Non-pigmented ciliary epithelial cell (primary cell): ENCODE measurements at places on chromosomes 7 and 10.

DNA sequence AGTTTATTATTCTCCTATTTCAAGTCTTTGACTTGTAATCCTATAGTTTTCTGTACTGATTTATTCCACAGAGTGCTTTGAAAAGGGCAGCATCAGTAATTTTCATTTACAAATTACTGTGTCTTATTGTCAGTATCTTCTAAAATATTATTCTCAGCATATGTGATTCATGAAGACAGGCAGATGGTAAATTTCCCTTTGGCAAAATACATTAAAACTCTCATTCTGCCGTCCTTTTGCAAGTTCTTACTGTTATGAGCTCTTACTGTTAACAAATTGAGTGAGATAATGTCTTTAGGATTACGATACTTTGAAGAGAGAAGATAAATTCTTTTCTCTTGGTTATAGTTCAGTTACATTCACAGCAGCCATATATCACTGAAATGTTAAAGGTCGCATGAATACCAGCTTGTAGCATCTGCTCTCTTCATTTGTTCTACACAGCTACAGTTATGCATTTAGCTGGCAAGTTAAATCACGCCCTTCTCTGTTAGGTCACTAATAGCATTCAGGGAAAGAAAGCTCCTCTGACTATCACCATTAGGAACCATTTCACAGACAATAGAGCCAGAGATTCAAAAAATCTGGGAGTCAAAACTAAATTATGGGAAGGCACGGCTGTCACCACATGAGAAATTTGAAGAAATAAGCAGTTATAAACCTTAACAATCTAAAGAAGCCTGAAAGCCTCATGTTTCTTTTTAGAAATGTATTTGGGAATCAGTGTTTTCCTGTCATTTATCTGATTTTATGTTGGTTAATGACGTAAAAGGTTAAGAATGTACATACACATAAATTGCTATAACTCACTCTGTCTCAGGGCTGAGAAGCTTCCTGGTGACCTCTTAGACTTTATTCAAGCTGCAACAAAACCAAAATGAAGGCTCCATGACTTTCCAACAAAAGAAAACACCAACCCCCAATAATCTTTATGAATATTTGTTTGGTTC is 109.6 kb upstream of the SP4 start:
- no peak for DNase-seq

DNA sequence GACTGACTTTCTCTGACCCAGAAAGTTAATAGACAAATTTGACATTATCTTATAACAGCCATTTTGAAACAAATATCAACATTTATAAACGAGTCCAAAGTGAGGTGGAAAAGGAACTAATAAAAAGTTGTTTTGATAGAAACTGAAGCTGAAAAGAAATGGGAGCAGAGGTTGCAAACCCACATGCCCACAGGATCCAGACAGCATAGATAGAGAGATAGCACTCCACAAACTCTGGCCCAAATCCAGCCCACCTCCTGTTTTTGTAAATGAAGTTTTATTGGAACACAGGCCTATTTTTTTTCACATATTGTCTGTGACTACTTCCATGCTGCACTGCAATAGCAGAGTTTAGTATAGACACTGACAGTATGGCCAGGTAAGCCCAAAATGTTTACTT is 171.9 kb downstream of the PRKG1 start:
- no peak for DNase-seq

GRCh38 chr10:58543141-58543540 is 30.5 kb downstream of the BICC1 start:
- DNase-seq: no peak

- no peak for DNase-seq
Measured at GRCh38 chr10:26468291-26468690, 30.1 kb downstream of the APBB1IP start.

GRCh38 chr10:73991884-73992245 is 6.1 kb upstream of the VCL start:
- no peak for DNase-seq

DNA sequence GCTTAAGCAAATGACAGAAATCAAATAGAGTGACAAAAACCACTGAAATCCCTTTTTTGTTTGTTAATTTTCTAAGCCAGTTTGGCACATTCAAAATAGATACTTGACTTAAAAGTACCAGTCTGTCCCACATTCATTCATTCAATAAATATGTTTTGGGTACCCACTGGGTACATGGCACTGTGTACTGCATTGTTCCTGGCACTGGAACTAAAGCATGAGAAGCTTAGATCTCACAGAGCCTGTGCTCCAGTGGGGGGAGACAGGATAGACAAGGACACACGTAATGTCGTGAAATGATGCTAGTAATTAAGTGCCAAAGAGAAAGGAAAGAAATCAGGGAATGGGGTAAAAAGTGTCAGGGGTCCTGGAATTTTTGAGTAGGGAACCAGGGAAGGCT is 13.0 kb downstream of the MTURN start:
- DNase-seq: no peak

- DNase-seq: no peak
Measured at GRCh38 chr10:34732926-34733325, 82.2 kb downstream of the PARD3 start.
